ENCODE measurements at places on chromosomes 7 and 10.

DNA sequence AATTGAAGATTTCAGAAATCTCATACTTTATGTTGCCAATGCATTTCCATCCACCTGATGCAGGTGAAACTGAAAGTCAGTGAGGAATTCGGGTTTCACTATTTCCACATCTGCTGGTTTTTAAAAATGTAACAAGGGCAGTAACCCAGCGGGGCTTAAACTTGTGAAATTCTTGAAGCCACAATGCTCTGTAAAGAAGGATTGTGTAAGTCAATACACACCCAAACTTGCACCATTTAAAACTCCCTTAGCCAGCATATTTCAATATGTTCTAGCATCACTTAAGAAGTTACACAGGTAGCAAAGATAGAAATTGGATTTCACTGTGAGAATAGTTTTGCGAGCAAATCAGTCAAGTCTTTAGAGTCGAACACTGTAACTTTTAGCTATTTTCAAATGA is 386.1 kb downstream of the PLXDC2 start:
- DNase-seq: no peak

DNA sequence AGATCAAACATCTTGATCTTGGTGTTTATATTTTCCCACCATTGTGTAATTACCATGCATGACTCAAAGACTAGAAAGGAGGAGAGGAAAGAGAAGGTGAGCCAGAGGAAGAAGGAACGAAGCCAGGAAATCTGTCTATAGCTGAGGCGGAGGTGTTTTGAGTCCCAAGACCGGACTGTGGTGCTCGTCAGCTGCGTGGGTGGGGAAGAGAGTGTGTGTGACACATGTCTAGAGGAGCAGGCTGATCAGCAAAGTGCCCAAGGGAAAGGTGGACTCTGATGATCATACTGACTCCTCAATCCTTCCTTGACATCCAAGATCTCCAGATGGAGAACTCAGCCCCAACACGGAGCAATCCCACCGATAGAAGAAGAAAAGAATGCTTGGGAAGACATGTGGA is 189.5 kb upstream of the MINDY3 start:
- no peak for DNase-seq

DNA sequence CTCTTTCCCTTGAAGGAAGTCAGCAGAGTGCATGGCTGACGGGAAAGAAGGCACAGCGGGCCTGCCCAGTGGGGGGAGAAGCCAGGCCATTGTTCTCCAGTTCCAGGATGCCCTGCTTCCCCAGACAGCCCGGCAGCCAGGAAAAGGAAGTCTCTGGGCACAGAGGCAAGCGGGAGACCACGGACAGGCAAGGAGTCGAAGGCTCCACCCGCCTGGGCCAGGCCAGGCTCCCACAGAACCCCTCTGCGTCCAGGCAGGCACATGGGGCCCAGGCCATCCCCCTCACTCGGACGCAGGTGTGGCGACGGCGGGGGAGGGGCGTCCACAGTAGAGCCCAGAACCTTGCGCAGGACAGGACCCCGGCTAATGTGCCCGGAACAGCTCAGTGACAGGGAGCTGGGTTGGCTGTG is 8.7 kb downstream of the GPR146 start:
- no peak for DNase-seq

- no peak for DNase-seq
Measured at GRCh38 chr10:60611291-60611747, 167.0 kb upstream of the CDK1 start.
